Hepatocyte (in vitro differentiated cells): ENCODE measurements at places on chromosomes 16 and 17.

- DNase-seq = no peak
Observed at GRCh38 chr16:50887500-50888298, 145.8 kb downstream of the CYLD start.

- peak; percentile 77 for DNase-seq
Observed at GRCh38 chr17:9021158-9021991, at the start of gene NTN1. TSS of gene NTN1 (plus strand) at chr17:9021510. CDS start at chr17:9022374, 864 bp downstream.

GRCh38 chr16:15592324-15592723 is 50.6 kb downstream of the MARF1 start:
- DNase-seq = no peak

GRCh38 chr17:1047177-1047878 is 50.4 kb downstream of the TIMM22 start:
- DNase-seq = peak; percentile 46

DNA sequence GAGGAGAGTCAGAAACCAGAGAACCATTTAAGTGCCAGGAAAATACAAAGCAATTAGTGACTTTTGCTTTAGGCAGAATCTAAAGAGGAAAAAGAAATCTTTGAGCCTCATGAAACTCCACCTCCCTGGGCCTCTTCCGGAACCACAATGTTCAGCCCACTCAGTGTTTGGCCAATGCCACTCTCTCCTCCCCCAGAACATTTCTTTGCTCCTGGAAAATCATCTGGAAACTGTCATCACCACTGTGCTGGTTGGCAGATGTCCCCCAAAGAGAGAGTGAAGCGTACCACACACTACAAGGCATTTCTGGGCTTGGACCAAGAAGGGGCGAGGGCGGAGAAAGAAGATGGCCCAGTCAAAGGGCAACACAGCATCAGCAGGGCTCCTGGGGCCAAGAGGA is 7.1 kb upstream of the SOX9 start:
- DNase-seq = no peak

DNA sequence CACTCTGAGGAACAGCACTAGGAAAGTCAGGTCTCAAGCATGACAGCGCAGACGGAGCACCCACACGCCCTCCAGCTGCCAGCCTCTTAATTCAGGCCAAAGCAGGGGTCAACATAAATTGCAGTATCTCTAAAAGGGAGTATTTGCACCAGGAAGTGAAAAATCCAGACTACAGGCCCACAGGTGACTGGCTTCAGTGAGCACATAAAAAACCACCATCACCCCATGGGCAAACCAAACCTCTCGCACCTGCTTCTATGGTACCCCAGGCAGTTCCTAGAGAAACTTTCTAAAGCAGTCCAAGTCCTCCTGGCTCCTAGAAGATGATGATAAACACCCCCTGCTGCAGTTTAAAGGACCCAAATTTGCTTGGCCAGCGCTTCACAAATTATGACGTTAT is 129.8 kb downstream of the ZNF423 start:
- DNase-seq = no peak

GRCh38 chr17:71098071-71098470 is 928.7 kb downstream of the KCNJ2 start:
- no peak for DNase-seq

GRCh38 chr17:3032258-3033247 is 30.9 kb downstream of the OR1D5 start:
- no peak for DNase-seq

DNA sequence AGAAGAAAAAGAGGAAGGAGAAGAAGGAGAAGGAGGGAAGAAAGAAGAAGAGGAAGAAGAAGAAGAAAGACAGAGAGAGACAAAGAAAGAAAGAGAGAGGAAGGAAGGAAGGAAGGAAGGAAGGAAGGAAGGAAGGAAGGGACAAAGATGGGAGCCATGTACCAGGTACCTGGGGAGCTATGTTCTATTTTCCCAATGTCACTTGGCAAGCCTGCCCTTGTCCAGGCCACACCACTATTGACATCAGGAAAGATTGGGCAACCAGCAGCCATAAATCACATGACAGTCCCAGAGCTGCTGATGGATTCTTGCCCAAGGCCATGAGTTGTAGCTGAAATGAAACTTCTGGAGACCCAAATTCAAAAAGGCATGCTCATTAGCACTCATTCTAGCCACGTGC is 2.7 kb upstream of the CES1 start:
- DNase-seq = peak; percentile 26

DNA sequence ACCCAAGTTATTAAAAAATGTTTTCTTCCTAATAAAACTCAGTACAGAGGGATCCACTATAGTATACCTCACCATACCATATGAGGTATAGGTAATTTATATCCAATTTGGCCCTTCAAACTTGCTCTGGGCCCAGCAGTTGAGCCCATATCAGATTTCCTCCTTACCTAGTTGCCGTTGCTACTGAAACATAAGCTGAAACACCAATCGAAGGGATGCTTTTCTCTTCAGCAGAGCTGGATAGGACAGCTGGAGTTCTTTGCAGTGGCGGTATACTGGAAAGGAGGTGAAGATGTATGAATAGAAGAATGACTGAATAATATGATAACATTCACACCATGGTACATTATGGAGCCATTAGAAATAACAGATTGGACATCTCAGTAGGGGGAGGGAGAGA is 42.7 kb downstream of the TNRC6C start:
- DNase-seq = no peak

GRCh38 chr17:76909971-76910760 is 42.0 kb downstream of the MGAT5B start:
- DNase-seq = peak; percentile 86

- no peak for DNase-seq
Observed at GRCh38 chr16:66950971-66951790, 9.9 kb upstream of the CES3 start.

- DNase-seq = peak; percentile 60
Observed at GRCh38 chr16:12315330-12316136, 339.0 kb downstream of the SNX29 start.

DNA sequence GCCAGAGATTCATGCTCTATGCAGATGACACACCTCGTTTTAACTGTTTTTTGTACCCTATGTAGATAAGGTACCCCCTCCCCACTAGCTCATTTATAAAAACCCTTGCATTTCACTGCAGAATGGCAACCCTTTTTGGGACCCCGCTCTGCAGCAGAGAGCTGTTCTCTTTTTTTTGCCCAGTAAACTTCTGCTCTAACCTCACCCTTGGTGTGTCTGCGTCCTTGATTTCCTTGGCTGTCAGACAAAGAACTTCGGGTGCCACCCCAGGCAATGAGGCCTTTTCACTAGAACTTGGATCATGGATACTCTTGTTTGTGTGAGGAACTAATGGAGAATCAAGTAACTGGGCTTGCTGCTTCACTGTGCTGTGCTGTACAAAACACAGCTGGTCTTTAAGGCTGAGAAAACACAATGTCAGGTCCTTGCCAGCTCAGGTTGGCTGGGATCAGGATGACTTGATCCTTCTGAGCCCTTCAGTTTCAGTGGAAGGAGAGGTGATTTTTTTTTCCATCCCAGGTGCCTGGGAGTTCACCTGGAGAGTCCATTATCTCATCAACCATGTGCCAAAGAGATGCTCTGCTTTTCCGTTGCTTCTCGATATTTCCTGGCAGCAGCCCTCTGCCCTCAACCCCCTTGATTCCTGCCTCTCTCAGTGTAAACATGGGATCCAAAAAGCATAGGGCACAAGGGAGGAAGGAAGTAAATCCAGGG is 133.2 kb upstream of the FAM20A start:
- DNase-seq = no peak

GRCh38 chr17:66746736-66747135 is 88.2 kb upstream of the CACNG5 start:
- DNase-seq = no peak

GRCh38 chr16:65713181-65713808 is 591.4 kb upstream of the CDH11 start:
- no peak for DNase-seq

DNA sequence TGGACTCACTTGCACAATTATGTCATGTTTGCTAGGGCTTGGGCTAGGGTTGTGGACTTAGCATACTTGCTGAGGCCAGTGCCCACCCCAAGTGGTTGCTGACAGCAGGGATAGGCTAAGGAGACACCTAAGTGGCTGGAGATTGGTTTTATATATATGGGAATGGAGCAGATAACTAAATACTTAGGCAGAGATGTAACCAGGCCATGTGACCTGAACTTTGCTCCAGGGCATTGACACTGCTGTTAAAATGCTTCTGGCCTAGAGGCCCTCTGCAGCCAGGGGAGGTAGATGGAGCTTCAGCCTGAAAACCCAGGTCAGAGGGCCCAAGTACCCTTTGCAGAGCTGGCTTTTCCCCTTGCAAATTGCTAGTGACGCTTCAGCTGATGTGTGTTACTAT is 1.4 kb upstream of the ITGB3 start:
- peak; percentile 19 for DNase-seq

GRCh38 chr17:48442819-48443218 is 12.8 kb upstream of the SKAP1 start:
- DNase-seq = no peak

- no peak for DNase-seq
Observed at GRCh38 chr16:78591682-78592103, 492.2 kb downstream of the WWOX start.

- no peak for DNase-seq
Observed at GRCh38 chr17:28706471-28707338, 5.0 kb downstream of the PROCA1 start.

DNA sequence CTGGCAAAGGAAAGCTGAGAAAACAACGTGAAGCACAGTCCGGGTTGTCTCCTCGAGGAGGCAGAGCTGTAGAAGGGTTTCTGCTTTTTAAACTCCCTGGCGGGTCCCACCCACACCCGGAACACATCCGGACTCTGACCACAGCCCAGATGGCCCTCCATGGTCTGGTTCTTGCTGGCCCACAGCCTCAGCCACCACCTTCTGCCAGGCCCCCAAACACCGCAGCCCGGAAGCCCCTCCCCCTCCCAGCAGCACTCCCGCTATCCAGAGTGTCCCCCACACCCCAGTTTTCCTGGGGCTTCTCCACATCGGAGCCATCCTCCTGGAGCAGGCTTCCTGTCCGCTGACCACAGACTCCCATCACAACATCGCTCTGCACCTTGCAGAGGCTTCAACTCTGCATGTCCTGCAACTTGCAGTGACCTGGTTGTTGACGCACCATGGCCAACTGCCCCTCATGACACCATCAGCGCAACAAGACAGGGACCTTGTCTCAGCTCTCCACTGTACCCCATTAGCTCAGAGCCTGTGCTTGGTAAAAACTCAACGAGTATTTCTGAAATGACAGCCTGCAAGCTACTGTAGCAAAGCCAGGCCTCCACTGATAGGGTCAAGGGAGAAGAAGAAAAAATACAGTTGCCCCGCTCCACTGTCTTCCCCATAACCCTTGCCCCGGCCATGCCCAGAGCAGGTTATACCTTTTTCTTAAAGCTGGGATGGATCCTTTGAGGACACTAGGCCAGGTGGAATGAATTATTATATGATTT is 129.8 kb downstream of the C16orf78 start:
- DNase-seq = no peak

DNA sequence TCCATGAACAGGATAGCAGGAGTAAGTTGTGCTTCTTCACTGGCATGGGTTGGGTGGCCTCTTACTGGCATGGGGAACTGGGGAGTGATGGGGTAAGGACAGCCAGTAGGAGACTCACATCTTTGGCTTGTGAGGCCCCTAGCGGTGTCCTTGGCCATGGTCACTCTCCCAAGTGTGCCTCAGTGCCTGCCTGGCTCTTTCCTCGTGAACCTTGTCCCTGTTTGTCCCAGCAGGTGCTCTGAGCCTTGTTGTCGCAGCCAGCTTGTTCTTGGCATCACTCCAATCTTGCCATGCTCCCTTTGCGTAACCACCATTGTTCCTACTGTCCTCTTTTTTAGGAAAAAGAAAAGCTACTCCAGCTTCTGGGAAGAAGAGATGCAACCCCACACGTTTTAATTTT is 53.6 kb upstream of the SDK2 start:
- DNase-seq = peak; percentile 46

DNA sequence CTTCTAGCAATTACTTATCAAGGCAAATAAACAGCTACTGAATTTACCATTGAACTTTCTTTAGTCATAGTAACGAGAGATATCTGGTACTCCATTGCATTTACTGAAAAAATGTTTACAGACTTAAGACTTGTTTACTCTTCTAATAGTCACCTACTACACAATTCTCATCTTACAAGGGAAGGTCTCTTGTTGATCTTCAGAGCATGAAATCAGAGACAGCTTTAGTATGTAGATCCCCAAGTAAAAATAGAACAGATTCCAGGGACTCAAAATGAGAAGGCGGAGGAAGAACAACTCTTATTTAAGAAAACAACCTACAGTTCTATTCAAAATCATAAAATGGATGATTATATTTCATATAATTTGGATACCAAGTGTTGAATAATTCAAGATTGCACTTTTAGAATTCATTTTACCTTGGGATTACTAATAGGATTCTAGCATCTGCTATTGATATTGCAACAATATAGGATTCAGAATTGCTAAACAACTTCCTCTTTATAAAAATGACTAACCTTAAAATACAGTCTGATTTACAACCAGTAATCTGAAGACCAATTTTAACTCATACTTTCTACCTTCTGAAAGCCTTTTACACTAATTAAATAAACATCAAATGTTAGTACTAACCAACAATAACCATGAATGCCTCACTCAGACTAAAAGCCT is 20.8 kb downstream of the UBE2G1 start:
- no peak for DNase-seq

GRCh38 chr16:4813251-4814003 is 11.0 kb upstream of the ROGDI start:
- no peak for DNase-seq

DNA sequence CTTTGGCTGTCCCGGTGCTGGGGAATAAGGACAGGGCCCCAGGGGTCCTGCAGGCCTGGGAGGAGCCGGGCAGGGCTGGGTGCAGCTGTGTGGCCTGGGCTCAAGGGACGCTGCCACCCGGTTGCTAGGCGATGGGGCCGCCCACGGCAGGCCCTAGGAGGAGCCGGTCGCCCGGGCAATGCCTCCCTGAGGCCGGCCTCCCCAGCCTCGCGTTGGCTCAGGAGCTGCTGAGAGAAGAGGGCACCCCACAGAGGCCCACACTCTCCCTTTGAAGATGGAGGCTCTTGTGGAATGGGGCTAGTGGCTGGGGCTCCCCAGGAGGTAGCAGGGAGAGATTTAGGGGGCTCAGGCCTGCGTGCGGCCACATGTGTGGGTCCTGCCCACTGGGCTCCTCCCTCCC is at the start of gene CIBAR2:
Gene CIBAR2, minus strand, starts transcription at position 109 of the 400 bp plus-strand sequence. CDS start 120 bp downstream, outside the sequence.
- DNase-seq = no peak

DNA sequence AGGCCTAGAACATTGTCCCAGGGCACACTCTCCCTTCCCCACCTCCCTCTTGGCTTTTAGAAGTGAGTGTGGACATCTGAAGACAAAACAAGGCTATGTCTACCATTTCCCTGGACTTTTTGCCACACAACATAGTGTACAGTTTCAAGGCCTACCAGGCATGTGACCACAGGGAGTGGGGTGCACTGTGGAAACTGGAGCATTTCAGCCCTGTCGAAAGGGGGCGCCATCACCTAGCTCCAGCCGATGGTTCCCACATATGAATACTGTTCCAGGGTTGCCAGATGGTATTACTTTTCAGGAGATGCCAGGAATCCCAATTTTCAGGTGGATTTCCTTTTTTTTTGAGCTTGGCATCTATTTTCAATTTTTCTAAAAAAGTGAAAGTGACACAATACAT is 140.7 kb downstream of the KATNIP start:
- DNase-seq = peak; percentile 30

DNA sequence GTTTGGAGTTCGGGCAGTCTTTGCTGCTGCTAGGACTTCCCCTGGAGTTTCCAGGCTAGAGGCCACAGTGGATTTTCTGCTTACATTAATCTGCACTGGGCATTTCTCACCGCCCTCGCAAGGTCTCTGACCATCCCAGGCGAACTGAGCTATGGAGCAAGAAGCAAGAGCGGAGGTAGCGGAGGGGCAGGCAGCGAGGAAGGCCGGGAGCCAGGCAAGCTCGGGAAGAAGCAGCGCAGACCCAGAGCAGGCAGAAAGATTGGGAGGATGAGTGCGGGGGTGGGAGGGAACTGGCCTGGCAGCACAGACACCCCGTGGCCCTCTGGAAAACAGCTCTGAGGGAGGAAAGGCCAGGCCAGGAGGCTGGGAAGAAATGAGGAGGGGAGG is 3.8 kb downstream of the COTL1 start:
- DNase-seq = no peak
